Esophagus squamous epithelium (tissue), 5 donors: ENCODE measurements at places on chromosomes 7 and 10.

DNA sequence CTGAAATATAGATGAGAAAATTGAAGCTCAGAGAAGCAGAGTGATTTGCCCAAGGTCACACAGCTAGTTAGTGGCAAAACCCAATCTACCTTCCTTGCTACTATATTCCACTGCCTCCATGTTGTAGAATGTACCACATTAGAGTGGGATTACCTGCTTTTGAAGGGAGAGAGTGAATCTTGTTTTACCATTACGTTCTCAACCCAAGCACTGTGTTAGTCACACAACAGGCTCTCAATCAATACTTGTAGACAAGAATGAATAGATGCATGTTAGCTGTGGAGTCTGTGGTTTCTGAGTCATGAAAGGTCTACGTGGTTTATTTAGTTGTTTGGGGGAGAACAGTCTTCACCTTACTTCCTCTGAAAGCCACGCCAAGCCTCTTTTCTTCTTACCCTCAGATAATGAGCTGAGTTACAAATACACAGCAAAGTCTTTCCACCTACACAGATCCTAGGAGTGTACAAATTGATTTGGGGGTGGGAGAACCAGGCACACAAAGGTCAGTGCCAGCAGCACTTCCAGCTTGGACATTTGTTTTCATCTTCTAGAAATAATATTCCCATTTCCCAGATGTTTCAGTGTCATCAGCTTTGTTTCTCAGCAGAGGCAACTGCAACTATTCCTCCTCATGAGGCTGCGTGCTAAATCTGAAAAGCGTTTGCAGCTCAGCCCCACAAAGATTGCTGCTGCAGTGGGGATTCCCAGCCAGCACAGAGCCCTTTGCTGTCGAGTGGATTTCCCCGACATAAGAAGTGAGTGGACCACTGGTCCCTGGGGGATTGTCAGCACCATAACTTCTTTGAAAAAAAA, 71.5 kb upstream of the ADO start:
- DNase-seq = no peak

DNA sequence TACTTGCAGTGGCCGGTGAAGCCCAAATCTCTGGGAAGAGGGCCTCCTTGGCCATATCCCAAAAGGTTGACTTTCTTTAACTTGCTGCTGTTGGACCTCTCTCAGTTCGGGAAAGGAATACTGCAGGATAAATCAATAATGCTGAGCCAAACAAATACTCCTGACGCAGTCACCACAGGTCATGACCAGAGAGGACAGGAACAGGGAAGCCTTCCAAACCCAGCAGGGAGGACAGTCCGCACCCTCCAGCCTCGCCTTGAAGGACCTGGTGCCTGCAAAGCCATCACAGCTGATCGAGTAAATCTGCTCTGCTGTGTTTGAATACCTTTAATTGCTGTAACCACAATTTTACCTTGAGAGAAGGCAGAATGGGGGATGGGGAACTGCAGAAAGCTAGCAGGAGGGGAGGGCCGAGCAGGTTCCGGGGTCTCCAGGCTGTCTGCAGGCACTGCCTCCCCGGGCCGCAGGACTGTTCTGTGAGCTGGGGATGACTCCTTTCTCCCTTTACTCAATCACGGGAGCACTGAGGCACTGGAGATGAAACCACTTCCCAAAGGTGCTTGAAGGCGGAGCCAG, 20.8 kb upstream of the INSIG1 start:
- no peak for DNase-seq

DNA sequence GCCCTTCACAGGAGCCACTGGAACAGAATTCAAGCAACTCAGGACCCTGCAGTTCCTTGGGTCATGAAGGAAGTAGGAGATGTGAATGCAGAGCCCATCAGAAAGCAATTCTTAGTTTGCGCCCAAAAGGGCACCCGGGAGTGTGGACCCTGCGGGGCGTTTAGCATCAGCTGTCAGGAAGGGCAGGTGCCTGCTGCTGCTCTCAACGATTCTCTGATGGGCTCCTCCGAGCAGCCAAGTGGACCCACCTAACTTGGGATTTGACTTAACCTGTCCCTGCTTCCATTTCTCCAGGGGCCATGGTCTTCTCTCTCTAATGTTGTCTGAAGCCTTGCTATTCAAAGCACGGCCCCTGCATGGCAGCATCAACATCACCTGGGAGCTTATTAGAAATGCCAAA, 17.1 kb downstream of the CPA5 start:
- no peak for DNase-seq

GRCh38 chr7:109449760-109450159, 880.1 kb downstream of the DNAJB9 start:
- no peak for DNase-seq

DNA sequence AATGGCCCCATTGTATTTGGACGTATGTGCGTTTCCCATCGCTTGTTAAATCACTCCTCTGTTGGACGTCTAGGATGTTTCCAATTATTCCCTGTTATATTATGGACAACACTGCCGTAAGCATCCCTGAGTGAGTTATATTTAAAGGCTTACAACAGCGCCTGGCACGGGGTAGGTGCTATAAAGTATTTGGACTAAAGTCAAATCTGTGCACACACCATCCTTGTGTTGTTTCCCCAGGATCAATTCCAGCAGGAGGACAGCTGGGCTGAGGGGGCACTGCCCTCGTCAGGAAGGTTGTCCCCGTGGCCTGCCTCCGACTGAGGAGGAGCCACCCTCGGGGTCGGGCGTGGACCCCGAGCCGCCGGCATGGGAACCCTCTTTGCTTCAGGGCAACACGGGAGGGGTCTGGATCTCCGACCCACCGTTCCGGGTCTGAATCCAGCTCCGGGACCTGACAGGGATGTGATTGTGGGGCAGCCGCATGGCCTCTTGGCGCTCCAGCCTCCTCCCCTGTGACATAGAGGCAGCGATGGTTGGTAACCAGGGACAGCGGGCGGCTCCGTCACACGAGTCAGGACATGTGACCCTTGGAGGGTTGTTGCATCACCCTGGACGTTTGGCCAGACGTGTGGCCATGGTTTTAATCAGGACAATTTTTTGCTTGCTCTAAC, 1.5 kb upstream of the JAKMIP3 start:
- DNase-seq = no peak

DNA sequence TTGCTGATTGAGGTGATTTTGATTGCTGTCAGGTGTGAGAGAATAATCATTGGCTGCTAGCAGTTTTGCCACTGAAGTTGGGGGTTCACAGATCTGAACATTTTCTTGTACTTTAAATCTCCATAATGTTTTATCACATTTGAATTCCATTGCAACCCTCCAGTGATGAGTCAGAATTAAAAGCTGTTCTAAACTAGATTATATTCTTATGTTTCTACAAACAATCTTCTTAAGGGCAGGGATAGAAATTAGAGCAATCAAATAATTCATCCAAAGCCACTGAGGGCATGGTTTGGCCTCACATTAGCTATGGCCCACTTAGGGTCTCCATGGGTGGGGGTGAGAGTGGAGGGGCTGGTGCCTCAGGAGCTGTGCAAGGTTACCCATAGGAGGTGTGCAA, 53.0 kb upstream of the RPA3 start:
- no peak for DNase-seq

DNA sequence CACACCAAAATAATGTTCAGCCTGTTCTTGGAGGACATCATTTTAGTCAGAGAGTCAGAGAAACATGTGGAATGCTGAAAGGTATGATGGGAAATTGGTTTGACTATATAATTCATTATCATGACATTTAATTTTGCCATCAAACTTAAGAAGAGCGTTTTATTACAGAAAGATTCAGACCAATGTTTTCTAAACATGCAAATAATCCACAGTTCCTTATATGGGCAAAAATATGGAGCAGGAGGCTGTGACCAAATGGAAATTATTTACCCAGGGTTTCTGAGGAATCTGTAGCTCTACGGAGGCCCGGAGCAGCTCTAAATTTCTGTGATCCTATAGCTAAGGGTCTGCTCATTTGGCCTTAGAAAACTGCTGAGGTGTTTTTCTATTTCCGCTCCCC, 33.2 kb downstream of the LAMB4 start:
- DNase-seq = no peak

DNA sequence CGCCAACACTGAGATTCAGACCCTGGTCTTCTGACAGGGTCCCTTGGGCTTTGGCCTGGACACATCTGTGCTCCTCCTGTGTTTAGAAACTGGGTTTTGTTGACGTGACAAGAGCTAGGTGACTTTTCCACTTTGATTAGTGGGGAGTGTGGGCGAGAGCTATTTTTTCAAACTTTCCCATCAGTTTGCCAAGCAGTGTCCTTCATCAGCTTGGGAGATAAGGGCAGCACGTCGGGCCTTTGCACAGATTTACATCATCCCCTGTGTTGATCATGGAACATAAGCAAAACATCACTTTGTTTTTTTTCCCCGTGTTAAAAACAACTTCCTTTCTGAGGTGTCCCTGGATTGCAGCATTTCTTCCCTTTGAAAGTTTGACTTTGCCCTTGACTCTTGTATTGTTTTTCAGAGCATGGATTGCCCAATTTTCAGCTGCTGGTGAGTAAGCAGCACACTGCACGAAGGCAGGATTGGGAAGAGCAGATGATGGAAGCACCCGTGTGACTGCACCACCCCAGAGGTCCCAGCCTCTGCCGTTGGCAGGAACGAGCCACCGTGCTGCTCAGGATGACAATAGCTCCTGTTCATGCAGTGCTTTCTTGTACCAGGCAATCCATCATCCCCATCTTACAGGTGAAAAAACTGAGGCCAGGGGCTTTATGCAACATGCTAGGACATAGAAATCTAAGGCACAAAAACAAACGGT, 6.4 kb upstream of the IGFBP1 start:
- no peak for DNase-seq
